Foreskin keratinocyte (primary cell): ENCODE measurements at places on chromosomes 7 and 10. TPM values are rescaled to one million over a fixed set of nuclear protein-coding genes. Genes with fewer than 3 reads are reported as not detected.

The ARMC3 gene
- not detected in 2 replicates for polyA plus RNA-seq

The GRID1 gene
- not detected in 2 replicates for polyA plus RNA-seq

The RHOBTB1 gene
- polyA plus RNA-seq = 0.91 and 1.2 TPM in 2 replicates

The C10orf143 gene
- 1.5 and 2.4 TPM in 2 replicates for polyA plus RNA-seq

- peak; percentile 51 for DNase-seq
Observed at GRCh38 chr10:84177541-84178141, 4.0 kb downstream of the GPR15LG start.

DNA sequence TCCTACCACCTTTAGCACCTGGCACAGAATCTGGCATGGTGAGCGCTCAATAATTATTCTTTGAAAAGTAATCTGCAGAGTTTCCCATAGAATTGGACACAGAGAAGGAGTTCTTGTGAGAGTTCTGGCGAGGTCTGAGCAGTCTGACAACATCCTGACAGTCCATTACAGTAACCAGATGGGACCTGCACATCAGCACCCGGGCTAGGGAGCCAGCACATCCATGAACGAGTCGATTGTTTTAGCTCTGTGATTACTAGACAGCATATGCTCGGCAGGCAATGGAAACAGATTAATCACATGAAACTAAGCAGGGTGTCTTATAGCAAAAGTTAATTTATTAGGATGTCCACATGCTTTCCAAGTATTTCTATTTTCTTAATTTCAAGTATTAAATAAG is 96.7 kb downstream of the SEMA3D start:
- no peak for DNase-seq

GRCh38 chr10:2120746-2121145 is 383.4 kb upstream of the ADARB2 start:
- no peak for DNase-seq

DNA sequence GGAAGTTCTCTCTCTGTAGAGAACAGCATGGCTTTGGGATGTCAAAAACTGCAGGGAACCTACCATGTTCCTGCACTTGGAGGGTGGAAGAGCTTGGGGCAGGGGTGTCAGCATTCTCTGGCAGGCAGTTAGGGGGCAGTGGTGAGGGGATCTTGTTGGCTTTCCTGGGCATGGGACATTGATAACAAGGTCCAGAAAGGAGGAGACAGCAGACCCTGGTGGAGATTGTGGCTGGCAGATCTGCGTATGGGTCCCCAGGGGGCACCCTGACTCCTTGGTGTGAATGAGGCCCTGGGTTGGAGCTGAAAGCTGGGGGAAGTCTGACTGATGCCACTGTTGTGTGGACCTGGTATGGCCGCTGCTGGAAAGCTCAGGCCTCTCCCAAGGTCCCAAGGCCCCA is 22.9 kb upstream of the CAMK2B start:
- no peak for DNase-seq

- no peak for DNase-seq
Observed at GRCh38 chr7:130154501-130155317, 50.5 kb downstream of the TMEM209 start.
